ENCODE measurements at places on chromosomes 12 and 14.

DNA sequence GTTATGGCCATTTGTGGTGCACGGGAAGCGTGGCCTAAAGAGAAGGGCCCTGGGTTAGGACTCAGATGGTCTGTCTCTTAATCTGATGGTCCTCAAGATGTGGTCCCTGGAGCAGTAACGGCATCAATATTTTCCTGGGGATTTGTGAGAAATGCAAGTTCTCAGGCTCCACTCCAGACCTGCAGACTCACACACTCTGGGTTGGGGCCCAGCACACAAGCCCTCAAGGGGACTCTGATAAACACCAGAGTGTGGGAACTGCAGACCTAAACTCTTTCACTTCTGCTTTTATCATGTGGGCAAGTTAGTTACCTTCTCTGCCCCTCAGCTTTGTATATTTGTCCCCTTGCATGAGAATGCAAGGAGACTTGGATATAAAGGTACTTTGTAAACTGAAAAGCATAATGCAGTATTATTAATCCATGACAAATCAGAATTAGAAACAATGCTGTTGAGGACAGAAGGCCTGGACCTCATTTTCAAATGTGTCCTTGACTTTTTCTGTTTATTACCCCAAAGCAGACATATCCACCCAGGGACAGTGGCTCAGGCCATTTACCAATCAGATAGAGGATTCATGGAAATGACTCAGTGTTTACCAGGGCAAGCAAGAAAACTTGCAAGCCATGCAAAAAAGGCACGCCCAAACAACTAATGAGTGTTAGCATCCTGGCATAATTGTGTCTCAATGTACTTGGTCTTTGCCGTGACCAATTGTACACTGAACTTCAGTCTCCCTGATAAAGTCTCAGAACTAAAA is 157.0 kb downstream of the ASCL1 start:
- DNase-seq = no peak

DNA sequence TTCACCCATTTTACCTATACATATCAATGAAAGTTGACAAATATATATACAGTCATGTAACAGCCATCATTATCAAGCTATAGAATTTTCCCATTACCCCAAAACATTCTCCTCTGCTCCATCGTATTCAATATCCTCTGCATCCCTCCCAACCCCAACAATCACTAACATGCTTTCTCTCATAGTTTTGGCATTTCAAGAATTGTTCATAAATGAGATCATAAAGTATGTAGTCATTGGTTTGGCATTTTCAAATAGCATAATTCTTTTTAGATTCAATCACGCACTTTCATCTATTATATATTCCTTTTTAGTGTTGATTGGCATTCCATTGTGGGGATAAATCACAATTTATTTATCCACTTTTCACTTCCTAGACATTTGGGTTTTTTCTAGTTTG is 866.0 kb upstream of the TMEM132C start:
- DNase-seq = no peak

GRCh38 chr14:51539571-51540037 is 112.1 kb upstream of the FRMD6 start:
- DNase-seq = no peak

- no peak for DNase-seq
These were observed 31.2 kb downstream of the NUAK1 start for GRCh38 chr12:106107566-106107965.

DNA sequence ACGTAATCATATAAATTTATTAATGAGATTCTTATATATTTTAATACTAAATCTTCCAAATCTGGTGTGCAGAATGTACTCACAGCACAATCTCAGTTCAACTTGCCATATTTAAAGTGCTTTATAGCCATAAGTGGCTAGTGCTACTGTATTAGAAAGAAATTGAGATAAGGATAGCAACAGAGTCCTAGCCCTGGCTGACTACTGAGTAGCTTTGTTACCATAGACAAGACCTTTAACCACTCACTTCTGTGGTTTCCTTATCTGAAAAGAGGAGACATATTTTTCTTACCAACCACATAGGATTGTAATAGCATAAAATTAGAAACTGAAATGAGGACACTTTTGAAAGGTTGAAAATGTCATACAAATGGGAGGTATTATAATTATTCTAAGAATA is 2.0 kb upstream of the CHURC1 start:
- DNase-seq = no peak

- no peak for DNase-seq
These were observed 114.3 kb downstream of the NPAS3 start for GRCh38 chr14:33052943-33053342.

Measured in activated T-cell treated with anti-CD3 and anti-CD28 coated beads, Interleukin-2, amount 50 U/mL, for 48 hours (primary cell).